T-helper 9 cell (primary cell): ENCODE measurements at places on chromosomes 1 and 21.

- DNase-seq: no peak
Measured at GRCh38 chr1:205247130-205247921, 19.6 kb downstream of the TMCC2 start.

- no peak for DNase-seq
Measured at GRCh38 chr1:207503950-207504349, 8.0 kb downstream of the CR1 start.

GRCh38 chr1:159076438-159077119, at the start of gene AIM2:
Gene AIM2, minus strand, starts transcription at chr1:159076766. Its CDS starts 3,267 bp downstream, at chr1:159073499.
- DNase-seq: peak; percentile 45

DNA sequence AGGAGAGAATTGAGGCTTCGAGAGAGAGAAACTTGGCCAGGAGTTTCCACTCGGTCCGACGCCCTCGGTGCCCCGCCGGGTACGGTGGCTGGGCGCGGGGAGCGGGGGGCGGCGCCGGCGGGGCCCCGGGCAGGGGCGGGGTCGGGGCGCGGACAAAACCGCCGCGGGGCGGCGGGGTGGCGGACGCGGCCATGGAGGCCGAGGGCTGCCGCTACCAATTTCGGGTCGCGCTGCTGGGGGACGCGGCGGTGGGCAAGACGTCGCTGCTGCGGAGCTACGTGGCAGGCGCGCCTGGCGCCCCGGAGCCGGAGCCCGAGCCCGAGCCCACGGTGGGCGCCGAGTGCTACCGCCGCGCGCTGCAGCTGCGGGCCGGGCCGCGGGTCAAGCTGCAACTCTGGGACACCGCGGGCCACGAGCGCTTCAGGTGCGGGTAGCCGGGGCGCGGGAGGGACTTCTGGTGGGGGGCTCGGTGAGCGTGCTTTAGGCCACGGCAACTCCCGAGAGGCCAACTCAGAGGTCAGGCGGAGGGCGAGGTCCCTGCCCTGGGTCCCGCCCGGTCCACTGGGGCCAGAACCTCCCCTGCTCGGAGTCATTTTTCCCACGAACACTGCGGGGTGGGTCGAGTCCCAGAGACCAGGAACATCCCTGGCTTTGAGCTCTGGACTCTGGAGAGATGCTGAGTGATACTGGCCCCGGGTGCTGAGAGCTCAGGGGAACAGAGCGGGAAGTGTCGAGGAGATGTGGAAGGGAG, 431 bp downstream of the RAB42 start:
- DNase-seq: peak; percentile 8

DNA sequence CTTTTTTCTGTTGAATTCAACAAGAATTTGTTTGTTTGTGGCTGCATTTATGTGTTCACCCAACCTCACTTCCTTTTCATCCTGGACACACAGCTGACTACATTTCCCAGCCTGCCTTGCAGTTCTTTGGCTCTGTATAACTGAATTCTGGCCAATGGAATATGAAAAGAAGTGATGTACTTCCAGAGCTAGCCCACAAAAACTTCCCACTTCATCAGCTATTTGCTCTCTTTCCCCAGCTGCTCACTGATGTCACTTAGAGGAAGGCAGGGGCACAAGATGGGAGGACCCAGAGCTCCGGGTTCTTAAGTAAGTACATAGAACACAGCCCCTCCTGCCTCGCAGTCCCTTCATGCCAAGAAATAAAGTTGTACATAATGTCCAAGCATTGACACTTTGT, 235.0 kb upstream of the FGGY start:
- no peak for DNase-seq

DNA sequence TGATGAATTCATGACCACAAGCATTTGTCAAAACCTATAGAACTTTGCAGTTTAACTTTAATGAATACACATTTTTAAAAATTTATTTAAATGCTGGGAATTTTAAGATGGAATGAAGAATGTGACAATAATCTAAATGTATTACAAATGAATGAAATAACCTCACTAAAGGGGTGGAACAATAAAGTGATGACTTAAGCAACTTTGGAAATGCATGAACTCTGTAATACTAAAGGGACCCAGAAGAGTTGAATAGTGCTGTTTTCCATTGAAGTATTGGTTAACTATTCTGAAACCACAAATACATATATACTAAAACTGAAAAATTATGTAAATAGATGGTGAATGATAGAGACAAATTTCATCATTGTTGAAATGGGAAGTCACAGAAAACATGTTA, 1395.1 kb downstream of the NCAM2 start:
- no peak for DNase-seq

DNA sequence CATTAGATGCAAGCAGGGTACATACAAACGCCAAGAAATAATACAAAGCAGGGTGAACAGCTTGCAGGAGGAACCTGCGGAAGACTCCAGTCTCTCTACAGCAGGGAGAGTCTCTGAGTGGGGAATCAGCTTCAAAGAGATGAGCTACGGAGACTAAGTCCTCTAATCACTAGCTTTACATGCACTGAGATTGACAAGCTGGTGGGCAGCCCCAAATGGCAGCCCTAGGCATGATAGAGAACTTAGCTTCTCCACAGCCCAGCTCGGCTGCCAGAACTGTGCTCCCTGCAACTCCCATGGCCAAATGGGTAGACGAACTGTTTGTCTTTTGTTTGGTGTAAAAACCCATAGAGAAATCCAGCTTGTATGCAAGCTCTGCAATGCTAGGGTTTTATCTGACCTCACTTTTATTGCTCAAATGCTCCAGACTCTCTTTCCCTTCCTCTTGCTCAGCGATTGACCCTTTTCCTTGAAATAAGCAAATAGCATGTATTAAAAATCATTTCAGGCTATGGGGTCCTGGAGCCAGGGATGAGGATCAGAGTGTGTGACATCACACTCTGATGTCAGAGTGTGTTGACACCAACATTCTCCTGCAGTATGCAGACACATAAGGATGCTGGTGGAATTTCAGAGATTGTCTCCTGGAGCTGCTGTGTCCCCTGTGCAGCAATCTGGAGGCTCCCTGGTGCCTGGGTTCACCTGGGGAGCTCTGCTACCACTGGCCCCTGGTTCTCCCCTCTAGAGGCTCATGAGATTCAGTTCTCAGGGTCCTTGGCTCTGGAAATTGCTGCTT, 238.5 kb downstream of the TTLL7 start:
- no peak for DNase-seq

- no peak for DNase-seq
Measured at GRCh38 chr1:247324923-247325322, 6.7 kb downstream of the ZNF496 start.
